ENCODE measurements at places on chromosomes 4 and X.
A peak's percentile ranks its signal among the peaks of the same experiment; 100 is the strongest.

DNA sequence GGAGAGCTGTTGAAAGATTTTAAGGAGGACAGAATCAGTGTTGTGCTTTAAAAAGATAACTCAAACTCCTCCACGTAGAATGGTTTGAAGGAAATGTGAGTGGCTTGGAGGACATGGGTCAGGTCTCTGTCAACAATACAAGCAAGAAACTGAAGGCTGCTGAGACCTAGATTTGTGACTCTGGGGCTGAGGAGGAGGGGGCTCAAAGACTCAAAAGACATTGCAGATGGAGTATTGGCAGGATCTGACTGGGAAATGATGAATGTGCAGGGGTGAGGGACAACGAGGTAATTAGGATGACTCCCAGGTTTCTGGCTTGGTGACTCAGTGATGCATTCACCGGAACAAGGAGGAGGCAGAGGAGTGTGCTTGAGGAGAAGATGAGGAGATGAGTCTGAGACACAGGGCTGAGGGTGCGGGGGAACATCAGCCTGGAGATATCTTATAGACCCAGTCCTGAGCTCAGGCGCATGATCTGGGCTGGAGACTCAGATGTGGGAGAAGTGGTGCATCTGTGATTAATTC lies 3.3 kb upstream of the RPS4X start:
- DNase-seq = no peak

GRCh38 chr4:22417408-22417807 lies 98.5 kb downstream of the ADGRA3 start:
- no peak for DNase-seq

DNA sequence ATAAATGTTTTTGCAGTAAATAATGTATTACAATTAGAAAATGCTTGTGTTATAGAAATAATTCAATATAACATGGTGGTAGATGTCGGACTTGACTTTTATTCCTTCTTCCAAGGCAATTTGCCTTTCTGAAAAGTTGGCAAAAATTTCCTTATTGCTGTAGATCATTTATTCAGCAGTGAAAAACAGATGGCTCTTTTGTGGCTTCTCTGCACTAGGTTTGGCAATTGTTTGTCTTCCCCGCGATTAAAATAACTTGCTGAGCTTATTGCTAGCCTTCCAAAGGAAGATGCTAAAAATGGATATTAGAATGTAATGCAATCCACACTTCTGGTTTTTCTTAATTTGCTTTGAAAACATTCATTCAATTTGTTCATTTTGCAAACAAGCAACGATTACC lies 1977.9 kb upstream of the ADGRL3 start:
- DNase-seq = no peak

DNA sequence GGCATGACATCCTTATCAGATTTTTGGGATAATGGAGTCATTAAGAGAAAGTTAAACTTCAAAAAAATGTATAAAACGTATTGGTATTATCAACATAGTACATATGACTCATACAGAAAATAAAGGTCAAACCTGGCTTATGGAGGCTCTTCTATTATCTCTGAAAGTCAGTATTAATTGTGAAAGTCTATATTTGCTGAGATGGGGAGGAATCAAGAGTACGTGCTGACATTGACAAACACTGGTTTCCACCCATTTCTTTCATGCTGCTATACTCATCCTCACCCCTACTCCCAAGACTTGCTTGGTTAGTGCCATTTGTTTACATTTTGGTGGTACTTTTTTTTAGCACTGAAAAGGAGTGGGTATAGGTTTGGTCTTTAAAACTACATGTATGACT lies 30.8 kb upstream of the PLA2G12A start:
- no peak for DNase-seq

GRCh38 chr4:114599231-114599902 lies 760 bp downstream of the UGT8 start:
- no peak for DNase-seq

DNA sequence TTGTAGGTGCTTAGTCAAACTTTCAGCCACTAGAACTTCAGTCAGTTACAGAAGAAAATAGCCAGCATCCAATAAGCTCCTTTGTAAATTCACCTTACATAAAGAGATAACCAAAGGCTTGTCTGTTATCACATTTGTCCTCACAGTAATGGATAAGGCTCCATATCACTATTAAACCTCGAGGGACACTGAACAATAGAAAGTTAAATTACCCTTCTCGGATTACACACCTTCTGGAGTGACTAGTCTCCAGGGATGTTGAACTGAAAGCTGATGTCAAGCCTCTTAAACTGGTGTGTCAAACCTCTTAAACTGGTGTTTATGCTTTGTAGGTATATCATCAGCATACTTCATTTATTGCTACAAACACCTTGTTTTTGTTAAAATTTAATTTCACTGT lies 639.0 kb downstream of the CENPC start:
- DNase-seq = no peak

DNA sequence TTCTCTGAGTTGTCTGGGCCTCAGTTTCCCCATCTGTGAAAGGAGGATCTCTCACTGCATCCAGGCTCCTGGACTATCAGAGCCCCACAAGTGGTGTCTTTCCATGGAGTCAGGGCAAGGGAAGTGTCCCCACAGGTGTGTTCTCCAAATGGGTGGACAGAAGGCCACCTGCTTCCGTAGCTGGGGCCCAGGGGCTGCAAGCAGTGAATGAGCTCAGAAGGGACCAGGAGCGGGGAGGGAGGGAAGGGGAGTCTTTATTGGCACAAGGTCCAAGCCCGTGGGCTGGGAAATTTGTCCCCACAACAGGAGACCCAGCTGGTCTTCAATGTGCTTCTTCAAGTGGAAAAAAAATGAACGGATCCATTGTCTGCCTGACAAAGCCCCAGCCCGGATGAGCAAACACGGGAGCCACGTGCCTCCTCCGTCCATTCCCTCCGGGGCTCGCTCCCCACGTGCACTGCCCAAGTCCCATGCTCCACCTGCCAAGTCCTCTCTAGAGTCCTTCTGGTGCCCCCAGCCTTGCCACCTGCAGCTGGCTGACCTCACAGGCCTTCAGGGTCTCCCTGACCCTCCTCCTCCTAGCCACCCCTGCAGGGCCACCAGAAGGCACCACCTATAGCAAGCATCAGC lies 72.0 kb downstream of the JAKMIP1 start:
- DNase-seq = no peak

- no peak for DNase-seq
Measured at GRCh38 chr4:68372588-68372987, 22.7 kb upstream of the YTHDC1 start.

DNA sequence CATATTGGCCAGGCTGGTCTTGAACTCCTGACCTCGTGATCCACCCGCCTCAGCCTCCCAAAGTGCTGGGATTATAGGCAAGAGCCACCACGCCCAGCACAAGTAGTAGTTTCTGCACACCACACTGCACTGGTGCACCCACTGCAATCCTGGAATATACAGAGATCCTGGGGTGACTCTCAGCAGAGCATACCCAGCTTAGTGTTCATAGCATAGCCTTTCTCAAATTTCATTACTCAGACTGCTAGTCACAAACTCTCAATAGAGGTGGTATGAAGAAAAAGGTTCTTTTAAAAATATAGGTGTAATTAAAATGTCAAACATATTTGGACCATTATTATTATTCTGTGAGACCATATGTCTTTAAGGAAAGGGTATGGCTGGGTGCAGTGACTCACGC lies 6.2 kb upstream of the ARHGAP10 start:
- no peak for DNase-seq

DNA sequence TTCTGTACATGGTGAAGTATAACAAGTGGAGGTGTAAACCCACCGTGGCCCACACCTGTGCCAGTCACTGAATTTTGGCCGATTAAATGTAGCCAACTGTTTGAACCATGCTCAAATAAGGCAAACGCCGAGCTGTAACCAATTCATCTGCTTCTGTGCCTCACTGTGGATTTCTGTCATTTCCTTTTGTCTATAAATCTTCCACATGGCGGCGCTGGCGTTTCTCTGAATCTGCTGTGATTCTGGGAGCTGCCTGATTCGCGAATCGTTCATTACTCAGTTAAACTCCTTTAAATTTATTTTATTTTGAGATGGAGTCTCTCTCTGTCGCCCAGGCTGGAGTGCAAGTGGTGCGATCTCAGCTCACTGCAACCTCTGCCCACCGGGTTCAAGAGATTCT lies 19.2 kb downstream of the SUPT20HL2 start:
- DNase-seq = no peak

GRCh38 chr4:3766785-3767569 lies 792 bp downstream of the ADRA2C start:
- DNase-seq = peak; percentile 52

GRCh38 chr4:76210452-76210851 lies 3.2 kb downstream of the SCARB2 start:
- no peak for DNase-seq

DNA sequence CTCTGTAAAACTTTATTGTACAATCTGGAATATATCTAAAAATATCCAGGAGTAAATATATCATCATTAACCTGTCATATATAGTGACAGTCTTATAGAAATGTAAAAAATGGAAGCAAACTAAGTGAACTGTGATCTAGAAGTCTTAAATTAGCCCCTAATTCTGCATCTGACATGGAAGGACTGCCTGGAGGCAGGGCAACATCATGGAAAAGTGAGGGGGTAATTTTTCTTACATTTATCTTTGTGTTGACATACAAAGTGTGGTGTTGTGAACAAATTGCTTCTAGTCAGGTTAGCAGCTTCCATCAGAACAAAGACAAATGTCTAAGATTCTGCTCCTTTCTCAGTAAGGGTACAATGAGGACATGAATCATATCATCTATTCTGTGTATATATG lies 186.3 kb downstream of the C4orf33 start:
- DNase-seq = no peak

DNA sequence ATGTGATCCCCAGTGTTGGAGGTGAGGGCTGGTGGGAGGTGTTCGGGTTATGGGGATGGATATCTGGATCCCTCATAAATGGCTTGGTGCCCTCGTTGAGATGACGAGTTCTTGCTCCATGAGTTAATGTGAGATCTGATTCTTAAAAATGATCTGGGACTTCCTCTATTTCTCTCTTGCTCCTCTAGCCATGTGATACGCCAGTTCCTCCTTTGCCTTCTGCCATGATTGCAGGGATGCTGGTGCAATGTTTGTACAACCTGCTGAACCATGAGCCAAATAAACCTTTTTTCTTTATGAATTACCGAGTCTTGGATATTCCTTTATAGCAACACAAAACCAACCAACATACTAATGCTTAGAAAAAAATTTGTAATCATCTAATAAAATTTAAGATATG lies 56.6 kb downstream of the STAP1 start:
- no peak for DNase-seq

GRCh38 chrX:136687457-136687856 lies 39.5 kb downstream of the CD40LG start:
- DNase-seq = no peak

DNA sequence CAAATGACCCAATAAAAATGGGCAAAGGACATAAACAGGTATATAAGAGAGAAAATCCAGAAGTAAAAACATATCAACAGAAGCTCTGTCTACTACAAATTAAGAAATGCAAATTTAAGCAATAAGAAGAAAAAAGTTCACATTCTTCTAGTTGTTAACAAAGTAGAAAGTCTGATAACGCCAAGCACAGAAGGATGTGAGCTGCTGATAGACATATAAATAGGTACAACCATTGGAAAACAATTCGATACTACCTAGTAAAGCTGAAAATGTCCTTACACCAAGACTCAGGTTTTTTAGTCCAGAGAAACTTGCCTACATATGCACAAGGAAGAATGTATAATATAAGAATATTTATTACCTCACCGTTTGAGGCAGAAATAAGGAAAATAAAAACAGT lies 35.8 kb upstream of the SLAIN2 start:
- DNase-seq = no peak

DNA sequence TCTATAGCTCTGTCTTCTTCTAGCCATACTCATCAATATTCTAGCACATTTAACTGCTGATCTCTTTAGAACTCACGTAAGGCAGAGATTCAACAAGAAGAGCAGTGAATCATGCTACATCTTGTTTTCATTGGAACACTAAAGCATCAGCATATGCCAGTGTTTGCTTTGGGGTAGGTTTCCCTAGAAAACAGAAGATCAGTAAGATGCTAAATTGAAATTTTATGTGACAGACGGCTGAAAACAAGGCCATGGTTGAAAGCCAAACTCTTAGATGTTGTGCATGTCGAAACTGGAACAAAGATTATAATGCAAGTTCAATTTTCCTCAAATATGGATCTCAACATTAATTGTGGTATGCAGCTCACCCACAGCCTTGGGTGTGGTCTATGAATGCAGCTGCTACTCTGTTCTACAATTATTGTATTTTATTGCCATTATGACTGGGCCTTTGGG lies 107.6 kb downstream of the PDLIM5 start:
- DNase-seq = no peak

- no peak for DNase-seq
Measured at GRCh38 chrX:54043056-54043455, 1.2 kb downstream of the PHF8 start.

DNA sequence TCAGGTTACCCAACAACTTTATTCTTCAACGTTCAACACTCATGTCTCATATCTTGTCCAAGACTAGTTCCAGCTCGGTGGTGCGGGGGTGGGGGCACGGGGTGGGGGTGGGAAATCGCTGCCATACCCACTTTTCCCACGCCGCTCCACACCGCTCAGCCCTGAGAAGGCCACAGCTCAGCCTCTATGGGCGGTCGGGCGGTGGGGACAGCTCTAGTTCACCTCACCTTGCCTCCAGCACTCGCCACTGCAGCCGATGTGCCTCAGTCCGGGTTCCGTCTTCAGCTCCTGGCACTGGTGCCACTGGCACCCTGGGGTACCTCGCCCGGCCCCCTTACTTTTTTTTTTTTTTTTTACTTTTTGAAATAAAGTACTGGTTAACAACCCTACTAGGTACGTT lies 522.2 kb downstream of the PCDH19 start:
- DNase-seq = no peak

- DNase-seq = no peak
Measured at GRCh38 chr4:34157547-34157946, 2086.8 kb downstream of the ARAP2 start.

GRCh38 chr4:111393781-111394180 lies 751.5 kb upstream of the FAM241A start:
- DNase-seq = no peak

- no peak for DNase-seq
Measured at GRCh38 chr4:14383652-14384051, 618.6 kb upstream of the CPEB2 start.

DNA sequence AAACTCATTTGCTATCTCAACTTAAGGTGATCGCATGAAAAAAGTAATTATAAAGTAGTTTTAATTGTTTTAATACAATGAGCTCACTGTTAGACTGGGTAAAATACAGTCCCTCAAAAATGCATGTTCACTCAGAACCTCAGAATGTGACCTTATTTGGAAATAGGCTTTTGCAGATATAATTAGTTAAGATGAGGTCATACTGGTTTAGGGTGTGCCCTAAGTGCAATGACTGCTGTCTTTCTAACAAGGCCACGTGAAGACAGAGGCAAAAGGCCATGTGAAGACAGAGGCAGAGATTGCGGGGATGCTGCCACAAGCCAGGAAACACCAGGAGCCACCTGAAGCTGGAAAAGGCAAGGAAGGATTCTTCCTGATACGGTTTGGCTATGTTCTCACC lies 262.1 kb downstream of the NKX6-1 start:
- DNase-seq = no peak

- no peak for DNase-seq
Measured at GRCh38 chr4:125529071-125529470, 214.3 kb downstream of the FAT4 start.

Measured in GM19239 (cell line).